NCI-H460 (cell line): ENCODE measurements at places on chromosomes 11 and 22. TPM values are rescaled to one million over a fixed set of nuclear protein-coding genes. Genes with fewer than 3 reads are reported as not detected.

- no peak for DNase-seq
These were observed 27.2 kb upstream of the SYT7 start for GRCh38 chr11:61607920-61608599.

DNA sequence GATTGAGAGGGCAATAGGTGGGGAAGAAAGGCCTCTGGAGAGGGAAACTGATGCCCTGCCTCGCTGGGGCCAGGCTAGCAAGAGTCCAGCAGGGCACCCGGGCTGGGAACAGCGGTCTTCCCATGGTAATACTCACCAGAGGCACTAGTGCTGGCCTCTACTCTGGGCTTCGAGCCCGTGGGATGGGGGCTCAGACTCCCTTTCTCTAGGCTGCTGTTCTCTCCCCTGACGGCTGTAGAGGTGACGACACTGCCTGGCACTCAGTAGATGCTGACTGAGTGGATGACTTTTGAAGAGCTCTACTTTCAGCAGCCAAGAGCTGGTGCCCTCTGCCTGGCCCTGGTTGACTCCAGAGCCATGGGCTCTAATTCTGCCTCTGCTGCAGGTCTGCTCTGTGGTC lies 818 bp upstream of the C1QTNF4 start:
- DNase-seq = no peak

DNA sequence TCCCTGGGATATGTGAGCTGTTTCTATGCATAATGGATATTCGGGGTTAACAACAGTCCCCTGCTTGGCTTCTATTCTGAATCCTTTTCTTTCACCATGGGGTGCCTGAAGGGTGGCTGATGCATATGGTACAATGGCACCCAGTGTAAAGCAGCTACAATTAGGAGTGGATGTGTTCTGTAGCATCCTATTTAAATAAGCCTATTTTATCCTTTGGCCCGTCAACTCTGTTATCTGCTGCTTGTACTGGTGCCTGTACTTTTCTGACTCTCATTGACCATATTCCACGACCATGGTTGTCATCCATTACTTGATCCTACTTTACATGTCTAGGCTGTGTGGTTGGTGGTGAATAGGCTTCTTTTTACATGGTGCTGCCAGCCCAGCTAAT lies 1.3 kb downstream of the TUG1 start:
- no peak for DNase-seq

GRCh38 chr11:131749101-131749500 lies 378.7 kb downstream of the NTM start:
- no peak for DNase-seq

GRCh38 chr22:27670701-27671412 lies 130.7 kb downstream of the MN1 start:
- peak; percentile 39 for DNase-seq

GRCh38 chr11:235997-236773 lies at the start of gene SIRT3:
Gene SIRT3 (minus strand): TSS chr11:236342. CDS start chr11:236328, 14 bp downstream.
- peak; percentile 75 for DNase-seq

DNA sequence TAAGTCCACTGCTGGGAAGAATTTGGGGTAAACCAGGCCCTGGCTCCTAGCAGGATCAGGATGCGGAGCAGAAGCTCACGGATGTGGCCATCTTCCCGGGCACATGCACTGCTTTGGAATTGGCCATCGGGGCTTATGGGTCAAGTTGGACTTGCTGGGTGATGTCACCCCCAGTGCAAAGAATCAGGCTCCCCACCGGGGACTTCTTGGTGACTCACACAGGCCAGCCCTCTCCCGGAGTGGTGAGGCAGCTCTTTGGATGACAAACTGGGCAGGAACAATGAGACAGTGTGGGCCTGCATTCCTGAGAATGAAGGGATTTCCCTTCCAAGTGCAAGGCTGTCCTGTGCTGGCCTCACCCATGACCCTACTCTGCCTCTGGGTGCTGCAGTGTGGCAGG lies 128.8 kb upstream of the ANO1 start:
- no peak for DNase-seq

- no peak for DNase-seq
These were observed 110.1 kb upstream of the TTC12 start for GRCh38 chr11:113204280-113204679.

- DNase-seq = peak; percentile 71
These were observed 4.8 kb downstream of the SDF2L1 start for GRCh38 chr22:21646608-21647590.

DNA sequence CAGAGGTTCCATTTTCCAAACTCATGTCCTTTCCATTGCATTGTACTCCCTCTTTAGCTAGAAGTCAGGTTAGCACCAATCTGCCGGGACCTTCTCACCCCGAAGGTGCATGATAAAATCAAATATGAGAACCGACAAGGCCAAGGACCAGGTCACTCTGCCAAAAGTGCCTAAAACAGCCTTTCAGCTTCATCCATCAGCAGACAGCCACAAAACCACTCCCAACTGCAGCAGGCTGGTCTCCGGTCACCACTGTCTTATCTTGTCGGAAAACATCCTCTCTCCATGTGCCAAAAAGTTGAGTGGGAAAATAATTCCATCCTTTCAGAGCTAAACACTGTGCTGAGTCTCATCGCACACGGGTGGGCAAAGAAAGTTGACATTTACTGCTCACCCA lies 1.4 kb downstream of the PI4KA start:
- DNase-seq = no peak

GRCh38 chr11:79229047-79229446 lies 211.8 kb downstream of the TENM4 start:
- DNase-seq = no peak

GRCh38 chr22:27352426-27352825 lies 449.1 kb downstream of the MN1 start:
- DNase-seq = no peak

DNA sequence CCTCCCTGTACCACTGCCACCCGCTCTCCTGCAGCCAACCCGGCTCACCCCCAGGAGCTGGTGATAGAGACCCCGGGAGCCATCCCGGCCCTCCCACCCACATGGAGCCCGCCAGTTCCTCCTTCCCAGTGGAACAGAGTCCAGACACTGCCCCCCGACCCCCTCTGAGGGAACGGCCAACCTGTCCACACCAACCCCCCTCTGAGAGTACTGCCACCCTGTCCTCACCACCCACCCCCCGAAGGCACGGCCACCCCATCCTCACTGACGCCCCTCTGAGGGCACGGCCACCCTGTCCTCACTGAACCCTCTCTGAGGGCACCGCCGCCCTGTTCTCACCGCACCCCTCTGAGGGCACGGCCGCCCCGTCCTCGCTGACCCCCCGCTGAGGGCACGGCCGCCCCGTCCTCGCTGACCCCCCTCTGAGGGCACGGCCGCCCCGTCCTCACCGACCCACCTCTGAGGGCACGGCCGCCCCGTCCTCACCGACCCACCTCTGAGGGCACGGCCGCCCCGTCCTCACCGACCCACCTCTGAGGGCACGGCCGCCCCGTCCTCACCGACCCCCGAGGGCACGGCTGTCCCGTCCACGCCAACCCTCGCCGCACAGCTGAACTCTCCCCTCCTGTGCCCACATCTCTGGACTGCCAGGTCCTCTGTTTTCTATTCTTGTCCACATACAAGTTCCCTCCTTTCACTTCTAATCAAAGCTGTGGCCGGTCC lies 18.0 kb downstream of the TOLLIP start:
- no peak for DNase-seq

DNA sequence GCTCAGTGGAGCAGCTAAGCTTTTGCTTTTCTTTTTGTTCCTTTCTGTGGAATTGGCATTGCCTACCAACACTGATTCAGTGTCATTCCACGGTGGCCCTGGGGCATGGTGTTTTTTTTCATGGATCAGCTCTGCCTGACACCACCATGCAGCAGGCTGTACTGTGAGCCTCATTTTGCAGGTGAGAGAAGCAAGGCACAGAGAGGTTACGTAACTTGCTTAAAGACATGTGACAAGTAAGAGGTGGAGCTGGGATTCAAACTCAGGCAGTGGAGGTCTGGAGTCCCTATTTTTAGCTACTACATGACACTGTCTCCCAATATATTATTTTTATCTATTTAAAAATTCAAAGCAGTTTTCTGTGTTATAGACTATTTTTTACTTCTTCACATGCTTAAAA lies 44.4 kb downstream of the APOL3 start:
- no peak for DNase-seq

- DNase-seq = no peak
These were observed 30.9 kb downstream of the LRRC32 start for GRCh38 chr11:76639621-76640020.

DNA sequence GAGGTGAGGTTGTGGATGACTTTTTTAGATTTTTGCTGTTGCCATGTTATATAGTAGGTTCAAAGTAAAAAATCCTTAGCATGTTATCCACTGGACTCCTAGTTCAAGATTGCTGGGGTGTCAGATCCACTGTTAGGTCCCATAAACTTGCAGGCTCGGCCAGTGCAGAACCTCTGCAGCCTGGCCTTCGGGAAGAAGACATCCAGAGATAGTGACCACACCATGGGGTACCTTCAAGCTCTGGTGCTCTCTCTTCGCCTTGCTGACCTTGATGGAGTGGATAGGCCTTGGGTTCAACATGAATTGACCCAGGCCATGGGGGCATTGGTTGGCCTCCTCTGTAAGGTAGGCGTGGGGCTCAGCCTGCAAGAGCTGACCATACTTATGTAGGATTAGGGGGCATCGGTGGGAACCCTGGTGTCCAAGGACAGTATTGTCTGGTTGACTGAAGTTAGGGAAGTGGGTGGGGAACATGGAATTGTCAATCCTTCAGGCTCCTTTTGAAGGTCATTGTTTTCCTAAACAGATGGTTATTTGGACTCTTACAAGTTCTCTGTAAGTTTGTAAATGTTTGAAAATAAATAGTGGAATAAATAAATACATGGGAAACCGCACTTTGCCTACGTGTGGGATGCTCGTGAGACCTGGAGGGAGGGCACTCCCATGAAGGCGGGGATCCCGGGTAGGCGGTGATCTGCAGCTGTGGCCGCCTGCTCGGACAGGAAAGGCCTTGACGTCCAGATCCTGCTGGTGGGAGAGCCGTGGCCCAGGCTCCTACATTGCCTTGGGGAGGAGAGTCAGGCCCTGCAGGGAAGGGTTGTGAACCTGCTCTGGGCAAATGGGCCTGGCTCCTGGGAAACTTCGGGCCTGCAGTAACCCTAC lies 37.1 kb downstream of the BCR start:
- no peak for DNase-seq

DNA sequence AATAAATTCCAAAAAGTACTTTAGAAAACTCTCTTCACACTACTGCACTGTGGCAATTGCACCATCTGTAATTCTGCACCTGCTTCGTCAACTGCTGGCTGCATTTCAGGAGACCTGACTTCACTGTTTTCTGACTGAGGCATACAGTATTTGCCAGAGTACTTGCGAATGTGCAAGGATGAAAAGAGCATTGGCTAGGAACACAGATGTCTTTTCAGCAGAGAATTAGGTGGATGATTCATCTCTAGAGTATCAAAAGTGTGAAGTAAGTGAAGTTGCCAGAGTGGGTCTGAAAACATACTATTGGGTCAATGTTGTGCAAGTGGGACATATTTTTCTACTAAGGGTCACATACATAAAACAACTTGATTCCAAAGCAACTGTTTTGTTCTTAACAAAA lies 427.5 kb upstream of the CCDC90B start:
- DNase-seq = peak; percentile 95

- no peak for DNase-seq
These were observed 65.7 kb upstream of the PGR start for GRCh38 chr11:101195294-101195693.

DNA sequence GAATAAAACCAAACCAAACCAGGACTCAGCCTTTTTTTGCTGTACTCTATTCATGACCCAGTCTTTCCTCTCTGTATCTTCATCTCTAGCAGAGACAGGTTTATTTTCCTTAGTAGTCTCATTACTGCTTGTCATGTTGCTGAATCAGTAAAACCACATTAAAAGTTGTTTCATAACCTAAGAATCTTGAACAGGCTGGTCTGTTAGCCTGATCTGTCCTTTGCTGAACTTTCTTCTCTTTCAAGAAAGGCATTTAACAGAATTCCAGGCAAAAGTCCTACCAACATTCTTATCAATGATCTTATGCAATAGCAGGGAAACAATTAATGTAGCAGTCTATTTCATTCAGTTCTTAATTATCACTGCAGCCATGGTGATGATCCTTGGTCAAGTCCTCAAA lies 197.7 kb downstream of the CASP12 start:
- no peak for DNase-seq

Gene PLXNB2
- total RNA-seq = 51.2 and 52.5 TPM in 2 replicates

Gene CSNK1E
- 122 and 135 TPM in 2 replicates for total RNA-seq

Gene SLC37A2
- total RNA-seq = 0.17 and 0.40 TPM in 2 replicates

Gene DDTL
- 0.84 TPM in 1 of 2 replicates, not detected in the other for total RNA-seq

Gene APOL5
- total RNA-seq = not detected in 2 replicates

Gene RIMBP3B
- total RNA-seq = 0.17 and 0.27 TPM in 2 replicates

Gene ADM
- 7.0 and 8.5 TPM in 2 replicates for total RNA-seq
